Non-pigmented ciliary epithelial cell (primary cell): ENCODE measurements at places on chromosomes 4 and X.
A peak's percentile ranks its signal among the peaks of the same experiment; 100 is the strongest.

DNA sequence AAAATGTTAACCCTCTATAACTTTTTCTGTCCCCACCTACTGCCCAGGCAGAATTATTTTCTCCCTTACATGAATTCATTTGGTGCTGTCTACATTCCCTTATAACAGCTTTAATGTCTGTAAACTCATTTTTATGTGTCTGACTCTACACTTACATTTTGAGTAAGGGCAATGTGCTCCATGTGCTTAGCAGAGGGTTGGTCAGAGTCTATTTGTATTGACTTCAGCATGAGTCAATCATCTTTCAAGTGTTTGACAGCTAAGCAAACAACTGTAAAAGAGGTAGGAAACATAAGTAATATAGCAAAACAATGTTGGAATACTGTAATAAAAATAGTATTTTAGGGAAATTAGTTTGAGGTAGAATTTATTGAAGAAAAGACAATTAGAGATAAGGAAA lies 6.3 kb downstream of the IL15 start:
- DNase-seq, result no peak

GRCh38 chrX:47278691-47279090 lies 45.9 kb downstream of the USP11 start:
- peak; percentile 32 for DNase-seq

GRCh38 chr4:145920205-145920604 lies 18.4 kb downstream of the ZNF827 start:
- peak; percentile 95 for DNase-seq

- DNase-seq, result no peak
Observed at GRCh38 chr4:42607011-42607726, 49.7 kb downstream of the ATP8A1 start.

DNA sequence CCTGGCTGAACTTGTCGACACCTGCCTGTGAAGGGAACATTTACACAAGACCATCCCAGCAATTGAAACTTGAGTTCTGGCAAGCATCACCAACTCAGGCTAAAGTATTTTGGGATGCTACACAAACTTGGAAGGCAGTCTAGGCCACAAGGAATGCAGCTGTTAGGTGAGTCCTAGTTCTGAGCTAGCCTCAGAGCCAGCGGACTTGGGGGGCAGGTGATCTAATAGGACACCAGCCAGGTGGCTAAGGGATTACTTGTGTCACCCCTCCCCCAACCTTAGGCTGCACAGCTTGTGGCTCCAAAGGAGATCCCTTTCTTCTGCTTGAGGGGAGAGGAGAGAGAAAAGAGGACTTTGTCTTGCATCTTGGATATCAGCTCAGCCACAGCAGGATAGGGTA lies 62.3 kb upstream of the DKK2 start:
- no peak for DNase-seq

DNA sequence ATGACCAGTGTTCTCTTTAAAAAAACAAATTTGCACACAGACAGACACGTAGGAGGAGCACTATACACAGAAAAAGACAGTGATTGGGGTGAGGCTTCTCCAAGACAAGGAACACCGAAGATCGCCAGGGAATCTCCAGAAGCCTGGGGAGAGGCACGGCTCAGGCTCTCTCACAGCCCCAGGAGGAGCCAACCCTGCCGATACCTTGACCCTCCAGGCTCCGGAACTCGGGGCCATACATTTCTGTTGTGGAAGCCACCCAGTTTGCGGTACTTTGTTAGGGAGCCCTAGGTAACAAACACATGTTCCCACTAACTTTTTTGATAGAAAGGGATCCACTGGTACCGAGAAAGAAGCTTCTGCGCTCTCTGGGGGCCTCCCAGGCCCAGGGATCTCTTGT lies 55.8 kb downstream of the DCTD start:
- no peak for DNase-seq

- DNase-seq, result no peak
Observed at GRCh38 chrX:47507153-47507867, 24.3 kb upstream of the ZNF41 start.

GRCh38 chrX:52078131-52078530 lies 9.1 kb upstream of the MAGED4B start:
- DNase-seq, result no peak

- no peak for DNase-seq
Observed at GRCh38 chrX:41209853-41210252, 124.1 kb upstream of the DDX3X start.

- DNase-seq, result no peak
Observed at GRCh38 chrX:39144323-39144722, 343.1 kb downstream of the MID1IP1 start.

DNA sequence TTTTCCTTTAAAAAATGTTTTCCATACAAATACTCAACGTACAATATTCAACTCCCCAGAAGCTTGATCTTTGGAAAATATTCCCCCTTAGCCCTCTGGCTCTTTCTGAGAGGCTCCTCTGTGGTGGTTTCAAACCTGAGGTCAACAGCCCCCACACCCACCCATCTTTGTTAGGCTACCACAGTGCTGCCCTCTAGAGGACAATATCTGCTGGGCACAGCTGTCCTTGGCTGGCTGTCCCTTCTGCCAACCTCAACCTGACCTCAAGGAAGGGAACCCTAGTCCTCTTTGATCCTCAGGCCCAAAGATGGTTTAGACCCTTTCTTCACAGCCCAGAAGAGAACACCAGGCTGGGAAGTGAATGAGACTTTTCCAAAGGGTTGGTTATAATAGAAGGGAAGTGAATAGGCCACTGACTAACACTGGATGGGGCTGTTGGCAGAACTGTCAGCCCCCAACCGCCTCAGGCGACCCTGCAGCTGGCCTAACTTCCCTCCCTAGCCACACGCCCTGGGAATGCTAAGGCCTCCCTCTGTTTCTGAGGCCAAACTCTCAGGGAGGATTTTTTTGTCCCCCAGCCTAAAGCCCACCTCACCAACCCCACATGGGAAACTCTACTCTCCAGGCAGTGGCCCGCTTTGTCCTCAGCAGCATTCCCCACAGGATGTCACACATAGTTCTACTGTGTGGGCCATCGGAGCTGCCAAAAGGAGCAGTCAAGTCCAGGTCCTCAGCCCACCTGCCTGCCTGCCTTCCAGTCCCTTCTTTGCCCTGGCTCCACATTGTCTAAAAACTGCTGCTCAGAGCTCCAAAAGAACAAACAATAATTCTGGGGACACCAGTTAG lies 34.3 kb downstream of the NYX start:
- no peak for DNase-seq

DNA sequence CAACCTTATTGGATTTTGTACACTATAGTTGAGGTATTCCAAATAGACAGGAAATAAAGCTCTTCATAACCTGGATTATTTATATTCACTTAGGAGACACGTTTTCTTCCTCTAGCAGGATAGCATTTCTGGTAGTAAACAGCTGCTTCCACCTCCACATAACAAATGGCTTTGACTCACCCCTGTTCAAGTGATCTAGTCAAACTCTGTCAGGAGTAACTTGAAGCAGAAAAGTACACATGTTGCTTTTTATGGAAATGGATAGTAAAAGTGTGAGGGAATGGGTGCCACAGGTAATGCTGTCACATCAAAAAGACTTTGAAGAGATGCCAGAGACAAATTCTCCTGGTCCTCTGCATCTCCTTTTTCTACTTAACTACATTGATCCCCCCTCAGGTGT lies 258.7 kb upstream of the SLC7A11 start:
- DNase-seq, result no peak

- DNase-seq, result no peak
Observed at GRCh38 chrX:95885074-95885473, 799.6 kb upstream of the DIAPH2 start.

DNA sequence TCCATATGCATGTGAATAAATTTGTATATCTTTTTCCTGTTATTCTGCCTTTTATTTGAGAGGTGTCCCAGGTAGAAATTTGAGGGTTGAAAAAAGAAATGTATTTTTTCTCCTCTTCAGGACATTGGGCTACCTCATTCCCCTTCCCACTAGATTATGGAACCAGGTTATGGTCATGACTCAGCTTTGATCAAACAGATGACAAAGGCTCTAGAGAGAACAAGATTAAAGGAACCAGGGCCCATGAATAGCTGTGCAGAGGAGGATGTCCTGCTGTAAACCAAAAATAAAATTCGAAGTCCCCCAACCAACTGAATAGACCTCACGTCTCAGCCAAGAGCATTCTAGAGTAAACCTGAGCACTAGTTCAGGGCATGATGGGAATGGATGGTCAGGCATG lies 313.2 kb downstream of the RAPGEF2 start:
- DNase-seq, result no peak

- no peak for DNase-seq
Observed at GRCh38 chr4:39037491-39037825, 5.2 kb upstream of the TMEM156 start.
